ENCODE measurements at places on chromosomes 5 and 9. TPM values are rescaled to one million over a fixed set of nuclear protein-coding genes. Genes with fewer than 3 reads are reported as not detected.

The IL9 gene
- total RNA-seq, result not detected

The SLC36A2 gene
- not detected for total RNA-seq

The CCDC183 gene
- 0.19 TPM for total RNA-seq

The PCDHGA6 gene
- total RNA-seq, result 0.22 TPM

The PHF24 gene
- 0.09 TPM for total RNA-seq

The PDGFRB gene
- total RNA-seq, result 0.80 TPM

The LPAR1 gene
- 22.1 TPM for total RNA-seq

The PLPP7 gene
- total RNA-seq, result not detected

The C5orf58 gene
- total RNA-seq, result not detected

The INSL6 gene
- not detected for total RNA-seq

The GPR151 gene
- total RNA-seq, result not detected

The PCDHB11 gene
- total RNA-seq, result 0.07 TPM

The SLC12A2 gene
- 12.3 TPM for total RNA-seq

The PRDM9 gene
- 0.02 TPM for total RNA-seq

The GPR150 gene
- total RNA-seq, result 0.07 TPM

The MYOT gene
- total RNA-seq, result 0.13 TPM

The ADRB2 gene
- 1.3 TPM for total RNA-seq

The FAM221B gene
- total RNA-seq, result not detected

The CCDC180 gene
- 0.58 TPM for total RNA-seq

Measured in A549 treated with AZD2906 at 1 μM for 4 hours (cell line).